Effector CD8-positive, alpha-beta T cell (primary cell): ENCODE measurements at places on chromosomes 7 and 10.

DNA sequence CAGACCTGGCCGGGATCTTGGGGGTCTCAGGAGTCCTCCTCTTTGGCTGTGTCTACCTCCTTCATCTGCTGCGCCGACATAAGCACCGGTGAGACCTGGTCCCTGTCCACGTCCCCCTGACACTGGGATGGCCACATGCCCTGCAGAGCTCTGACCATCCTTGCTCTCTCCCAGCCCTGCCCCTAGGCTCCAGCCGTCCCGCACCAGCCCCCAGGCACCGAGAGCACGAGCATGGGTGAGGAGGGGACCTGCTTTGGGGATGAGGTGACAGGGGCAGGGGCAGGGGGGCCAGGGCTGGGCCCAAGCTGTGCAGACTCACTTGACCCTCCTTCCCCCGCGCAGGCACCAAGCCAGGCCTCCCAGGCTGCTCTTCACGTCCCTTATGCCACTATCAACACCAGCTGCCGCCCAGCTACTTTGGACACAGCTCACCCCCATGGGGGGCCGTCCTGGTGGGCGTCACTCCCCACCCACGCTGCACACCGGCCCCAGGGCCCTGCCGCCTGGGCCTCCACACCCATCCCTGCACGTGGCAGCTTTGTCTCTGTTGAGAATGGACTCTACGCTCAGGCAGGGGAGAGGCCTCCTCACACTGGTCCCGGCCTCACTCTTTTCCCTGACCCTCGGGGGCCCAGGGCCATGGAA, 959 bp downstream of the PVRIG start:
- no peak for DNase-seq

GRCh38 chr10:34722404-34722803, 92.7 kb downstream of the PARD3 start:
- no peak for DNase-seq

GRCh38 chr7:99525713-99526440, 21.4 kb downstream of the ZKSCAN5 start:
- DNase-seq = no peak

- DNase-seq = no peak
Measured at GRCh38 chr7:6655636-6656385, 18.7 kb downstream of the ZNF316 start.

DNA sequence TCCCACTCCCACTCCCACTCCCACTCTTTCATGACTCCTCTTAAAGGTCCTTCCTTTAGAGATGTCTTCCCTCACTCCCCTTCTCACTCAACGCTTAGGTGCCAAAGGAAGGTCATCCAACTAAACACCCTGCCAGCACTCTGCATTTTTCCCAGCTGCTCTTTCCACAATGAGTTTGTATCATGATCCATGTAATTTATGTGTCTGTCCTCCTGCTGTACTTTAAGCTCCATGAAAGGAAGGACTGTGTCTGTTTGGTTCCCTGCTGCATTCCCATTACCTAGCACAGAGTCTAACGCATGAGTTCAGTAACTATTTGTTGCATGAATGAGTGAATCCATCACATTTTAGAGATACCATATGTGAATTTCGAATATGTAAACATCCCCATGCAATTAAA, 252.7 kb downstream of the KIF20B start:
- DNase-seq = no peak

DNA sequence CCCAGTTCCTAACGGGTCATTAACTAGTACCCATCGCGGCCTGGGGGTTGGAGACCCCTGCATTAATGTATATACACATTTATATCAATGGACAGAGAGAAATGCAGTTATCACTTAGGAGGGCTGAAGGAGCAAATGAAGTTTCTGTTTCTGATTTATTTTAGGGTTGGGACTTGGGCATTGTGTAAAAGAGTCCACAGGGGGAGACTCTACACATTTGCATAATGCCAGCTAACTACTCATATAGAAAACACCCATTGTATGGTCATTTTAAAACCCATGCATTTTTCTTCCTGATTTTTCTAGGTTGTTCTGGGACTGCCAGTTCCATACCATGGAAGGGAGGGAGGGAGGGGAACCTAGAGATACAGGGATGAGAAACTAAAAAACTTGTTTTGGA, 23.5 kb downstream of the BCCIP start:
- DNase-seq = no peak

DNA sequence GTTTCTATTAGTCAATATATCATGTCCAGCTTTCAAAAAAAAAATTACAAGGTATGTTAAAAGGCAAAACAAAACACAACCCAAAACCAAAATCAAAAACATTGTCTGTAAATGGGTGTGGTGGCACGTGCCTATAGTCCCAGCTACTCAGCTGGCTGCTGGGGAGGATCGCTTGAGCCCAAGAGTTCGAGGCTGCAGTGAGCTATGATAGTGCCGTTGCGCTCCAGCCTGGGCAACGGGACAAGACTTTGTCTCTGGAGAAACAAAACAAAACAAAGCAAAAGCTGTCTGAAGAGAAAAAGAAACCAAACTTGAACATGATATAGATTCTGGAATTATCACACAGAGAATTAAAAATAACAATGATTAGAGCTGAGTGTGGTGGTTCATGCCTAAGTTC, 10.3 kb upstream of the CPA5 start:
- DNase-seq = no peak

GRCh38 chr7:101629171-101629570, at the start of gene MYL10:
Gene MYL10 (minus strand): TSS chr7:101629296. CDS start chr7:101629118, 178 bp downstream.
- DNase-seq = no peak

DNA sequence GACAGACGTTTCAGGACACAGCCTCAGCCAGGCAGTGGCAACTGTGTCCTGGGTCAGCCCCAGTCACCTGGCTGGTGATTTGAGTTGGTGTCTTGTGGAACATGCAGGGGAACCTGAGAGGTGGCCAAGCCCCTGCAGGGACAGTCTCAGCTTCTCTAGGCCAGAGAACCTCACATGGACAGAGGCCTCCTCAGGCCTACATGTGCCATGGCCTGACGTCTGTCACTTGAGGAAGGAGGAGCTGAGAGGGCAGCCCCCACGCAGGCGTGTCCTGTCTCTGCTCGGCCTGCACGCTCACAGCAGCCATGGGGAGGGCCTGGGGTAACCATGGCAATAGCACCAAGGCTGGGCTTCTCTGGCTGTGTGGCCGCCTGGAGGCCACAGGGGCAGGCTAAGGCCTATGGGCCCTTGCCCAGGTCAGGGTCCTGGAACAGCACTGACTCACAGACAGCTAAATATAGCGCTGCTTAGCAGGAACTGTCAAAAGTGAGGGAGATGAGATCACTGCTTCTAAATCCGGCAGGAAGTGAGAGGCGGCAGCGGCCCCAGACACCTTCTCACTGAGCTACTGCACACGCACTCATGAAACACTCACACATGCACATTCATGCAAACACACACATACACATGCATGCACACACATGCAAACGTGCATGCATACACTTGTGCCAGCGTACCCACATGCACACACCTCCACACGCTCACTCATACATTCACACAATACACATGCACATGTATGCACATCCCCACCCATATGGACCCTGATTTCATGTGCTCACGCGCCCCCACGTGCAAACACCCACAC, 57.0 kb downstream of the YKT6 start:
- peak; percentile 11 for DNase-seq
